ENCODE measurements at places on chromosomes 7 and 10.

DNA sequence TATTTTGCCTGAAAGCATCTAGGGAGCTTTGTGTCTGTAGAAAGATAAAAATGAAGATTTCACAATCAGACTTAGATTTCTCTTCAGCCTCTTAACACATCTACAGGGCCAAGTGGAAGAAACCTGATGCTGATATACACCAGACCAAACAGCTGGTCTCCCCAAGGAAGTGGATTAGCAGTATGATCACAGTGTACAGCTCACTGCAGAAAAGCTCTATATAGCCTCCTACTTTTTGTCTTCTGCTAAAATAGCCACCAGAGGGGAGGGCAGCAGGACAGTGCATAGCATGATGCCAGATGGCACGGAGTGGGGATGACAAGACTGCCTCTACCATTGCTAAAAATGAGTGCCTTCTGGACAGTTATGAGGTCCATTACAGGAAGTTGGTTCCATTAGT lies 16.0 kb downstream of the FAM13C start:
- no peak for DNase-seq

DNA sequence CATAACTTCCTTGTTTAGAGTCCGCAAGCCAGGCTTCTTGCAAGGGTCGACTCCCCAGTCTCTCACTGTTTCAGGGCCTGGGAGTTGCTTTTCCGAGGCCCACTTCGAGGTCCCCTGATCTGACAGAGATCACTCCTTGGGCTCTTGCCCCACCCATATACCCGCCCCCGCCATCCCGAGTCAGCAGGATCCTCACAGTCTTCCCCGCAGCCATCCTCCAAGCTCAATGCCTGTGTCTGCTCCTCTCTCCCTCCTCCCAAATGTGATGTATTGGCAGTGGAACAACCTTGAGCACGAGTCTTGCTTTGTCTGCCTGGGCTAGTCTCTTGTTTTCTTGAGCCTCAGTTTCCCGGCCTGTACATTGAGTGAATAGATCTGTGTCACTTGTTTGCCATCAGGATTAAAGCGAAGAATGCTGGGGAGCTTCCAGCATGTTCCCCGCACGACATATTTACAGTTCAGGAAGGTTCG lies 2.4 kb upstream of the HMX2 start:
- DNase-seq = no peak

DNA sequence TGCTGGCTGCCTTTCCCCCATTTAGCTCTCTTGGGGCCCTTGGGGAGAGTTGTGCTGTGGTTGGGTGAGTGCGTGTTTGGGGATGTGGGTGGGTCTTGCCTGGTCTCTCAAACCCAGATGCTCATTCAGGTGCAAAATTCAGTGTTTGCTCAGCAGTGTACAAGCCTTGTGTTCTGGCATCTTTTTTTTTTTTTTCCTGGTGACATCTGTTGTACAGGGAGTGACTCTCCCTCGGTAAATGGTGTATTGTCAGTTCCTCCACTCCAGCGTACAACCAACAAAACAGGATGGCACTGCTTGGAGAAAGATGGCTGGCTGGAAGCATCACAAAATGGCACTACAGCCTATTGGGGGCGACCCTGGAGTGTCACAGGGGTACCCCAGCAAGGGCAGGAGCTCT lies 75.5 kb downstream of the LRMDA start:
- DNase-seq = no peak

DNA sequence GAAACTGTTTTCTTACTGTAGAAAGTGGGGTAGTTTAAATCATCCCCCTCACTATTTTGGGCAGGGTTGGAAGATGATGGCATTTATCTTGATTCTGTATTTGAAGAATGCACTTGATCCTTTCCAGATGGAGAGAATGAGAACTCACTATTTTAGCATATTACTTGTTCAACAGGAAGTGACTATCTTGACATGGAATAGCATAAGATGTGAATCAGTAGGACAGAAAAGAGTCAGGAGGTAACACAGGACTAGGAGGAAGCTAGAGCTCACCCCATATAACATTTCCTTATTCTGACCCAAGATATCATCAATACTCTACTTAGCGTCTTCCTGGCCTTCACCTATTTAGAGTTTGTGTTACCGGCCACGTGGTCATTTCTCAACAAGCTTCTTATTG lies 400.2 kb downstream of the PHTF2 start:
- no peak for DNase-seq

DNA sequence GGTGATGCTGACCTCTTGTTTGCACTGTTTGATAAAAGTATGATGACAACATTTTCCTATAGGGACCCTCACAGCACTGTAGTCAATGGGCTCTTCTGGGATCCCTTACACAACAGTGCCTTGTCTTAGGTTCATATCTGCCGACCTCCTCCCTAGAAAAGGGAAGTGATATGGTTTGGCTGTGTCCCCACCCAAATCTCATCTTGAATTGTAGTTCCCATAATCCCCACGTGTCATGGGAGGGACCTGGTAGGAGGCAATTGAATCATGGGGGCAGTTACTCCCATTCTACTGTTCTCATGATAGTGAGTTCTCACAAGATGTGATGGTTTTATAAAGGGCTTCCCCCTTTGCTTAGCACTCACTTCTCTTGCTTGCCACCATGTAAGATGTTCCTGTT lies 23.1 kb downstream of the ZC3HAV1 start:
- DNase-seq = peak; percentile 28

- no peak for DNase-seq
Measured at GRCh38 chr7:70285854-70286253, 687.6 kb downstream of the AUTS2 start.

GRCh38 chr7:121107923-121108498 lies 119.5 kb downstream of the CPED1 start:
- DNase-seq = peak; percentile 78

GRCh38 chr7:73822319-73823173 lies 8.2 kb upstream of the CLDN4 start:
- peak; percentile 84 for DNase-seq

DNA sequence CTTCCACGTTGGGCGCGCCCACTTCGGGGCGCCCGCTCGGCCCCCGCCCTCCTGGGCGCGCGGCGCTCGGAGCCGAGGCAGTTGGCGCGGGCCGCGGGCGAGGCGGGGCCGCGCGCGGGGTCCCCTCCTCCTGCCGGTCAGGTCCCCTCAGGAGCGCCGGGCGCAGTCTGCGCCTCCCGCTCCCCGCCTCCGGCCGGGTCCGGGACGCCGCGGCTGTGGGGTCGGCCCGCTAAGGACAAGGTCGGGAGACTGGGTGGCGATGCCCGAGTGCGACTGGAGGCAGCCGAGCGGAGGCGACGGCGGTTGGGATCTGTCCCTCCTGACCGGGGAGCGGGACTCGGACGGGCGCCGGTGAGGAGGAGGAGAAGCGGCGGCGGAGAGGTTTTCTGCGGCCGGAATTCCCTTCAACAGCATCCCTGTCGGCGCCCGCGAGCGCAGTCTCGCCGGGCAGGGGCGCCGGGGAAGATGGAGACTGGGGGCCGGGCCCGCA lies at the start of gene ATRNL1:
ATRNL1 (plus strand) TSS at position 80 of the 490 bp plus-strand sequence; CDS start at position 466, 386 bp downstream.
- DNase-seq = peak; percentile 31

DNA sequence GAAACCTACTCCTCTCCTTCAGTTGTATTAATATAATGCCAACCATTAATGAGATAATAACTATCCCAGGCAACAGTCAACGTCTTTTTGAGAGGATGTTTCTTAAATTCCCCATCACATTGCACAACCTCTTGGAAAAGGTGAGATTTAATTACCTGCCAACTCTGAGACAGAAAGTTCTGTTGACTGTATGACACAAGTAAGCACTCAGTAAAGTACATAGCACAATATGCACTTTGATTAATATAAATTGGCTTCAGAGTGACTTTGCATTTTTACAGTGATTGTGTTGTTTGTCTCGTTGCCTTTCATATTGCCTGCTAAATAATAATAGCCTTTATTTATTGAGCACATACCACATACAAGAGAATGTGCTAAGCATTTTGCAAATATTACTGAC lies 46.7 kb downstream of the CAV1 start:
- DNase-seq = no peak

GRCh38 chr10:98134117-98134430 lies 383 bp upstream of the R3HCC1L start:
- no peak for DNase-seq

DNA sequence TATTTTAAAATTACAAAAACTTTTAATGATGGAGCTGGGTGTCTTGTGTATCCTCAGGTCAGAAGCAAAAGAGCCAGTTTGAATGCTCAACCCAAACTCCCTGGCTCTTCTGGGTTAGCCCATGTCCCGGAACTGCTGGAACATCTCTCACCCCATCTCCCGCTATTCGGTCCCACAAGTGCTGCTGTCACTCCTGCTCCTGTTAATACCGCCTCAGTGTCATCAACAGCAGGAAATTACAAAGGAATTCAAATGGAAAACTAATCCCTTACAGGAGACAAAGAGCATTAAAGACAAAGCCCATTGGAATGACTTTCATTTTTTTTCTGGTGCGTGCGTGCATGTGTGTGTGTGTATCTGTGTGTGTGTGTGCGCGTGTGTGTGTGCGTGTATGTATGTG lies 112.0 kb upstream of the C7orf33 start:
- DNase-seq = no peak

DNA sequence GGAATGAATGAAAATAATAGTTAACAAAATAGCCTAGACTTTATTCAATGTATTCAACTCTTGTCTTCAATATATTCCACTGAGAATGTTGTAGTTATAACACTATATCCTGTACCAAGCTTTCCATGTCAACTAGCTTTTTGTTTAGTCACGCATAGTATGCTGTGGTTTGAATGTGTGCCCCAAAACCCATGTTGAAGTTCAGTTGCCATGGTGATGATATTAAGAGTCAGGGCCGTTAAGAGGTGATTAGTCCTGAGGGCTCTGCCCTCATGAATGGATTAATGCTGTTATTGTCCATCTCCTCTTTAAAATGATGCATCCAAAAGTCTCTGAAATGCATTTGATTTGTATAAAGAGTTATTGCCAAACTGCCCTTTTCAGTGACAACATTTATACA lies 887.6 kb downstream of the NRG3 start:
- no peak for DNase-seq

GRCh38 chr7:139494835-139495579 lies 11.5 kb upstream of the KLRG2 start:
- no peak for DNase-seq

GRCh38 chr10:88541116-88541626 lies 41.9 kb downstream of the RNLS start:
- DNase-seq = no peak

DNA sequence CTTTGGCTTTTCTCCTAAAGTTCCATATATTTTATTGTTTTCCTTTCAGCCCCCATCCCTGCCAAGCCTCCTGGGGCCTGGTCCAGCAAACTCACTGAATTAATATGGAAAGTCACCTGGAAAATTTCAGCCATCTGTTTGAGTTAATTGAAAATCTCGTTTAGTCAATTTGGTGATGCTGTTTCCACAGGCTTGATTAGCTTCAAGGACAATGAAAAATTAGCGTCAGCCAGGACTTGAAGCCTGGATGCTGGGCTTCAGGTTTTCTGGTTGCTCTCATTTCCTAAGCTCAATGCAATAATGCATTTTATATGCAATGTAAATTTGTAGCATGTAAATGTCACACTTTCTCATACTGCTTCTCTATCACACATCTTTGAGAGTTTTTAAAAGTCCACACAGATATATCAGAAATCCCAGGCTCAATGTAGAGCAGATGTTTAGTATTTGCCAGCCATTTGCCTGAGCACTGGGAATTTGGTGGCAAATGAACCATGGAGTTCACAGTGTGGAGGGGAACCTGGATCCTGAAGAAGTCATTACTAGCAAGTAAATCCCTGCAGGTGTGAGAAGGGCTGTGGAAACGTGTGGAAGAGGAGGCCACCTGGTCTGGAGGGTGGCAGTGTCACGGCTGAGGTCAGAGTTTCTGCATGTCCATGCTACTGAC lies 228.5 kb downstream of the PAXIP1 start:
- DNase-seq = no peak

DNA sequence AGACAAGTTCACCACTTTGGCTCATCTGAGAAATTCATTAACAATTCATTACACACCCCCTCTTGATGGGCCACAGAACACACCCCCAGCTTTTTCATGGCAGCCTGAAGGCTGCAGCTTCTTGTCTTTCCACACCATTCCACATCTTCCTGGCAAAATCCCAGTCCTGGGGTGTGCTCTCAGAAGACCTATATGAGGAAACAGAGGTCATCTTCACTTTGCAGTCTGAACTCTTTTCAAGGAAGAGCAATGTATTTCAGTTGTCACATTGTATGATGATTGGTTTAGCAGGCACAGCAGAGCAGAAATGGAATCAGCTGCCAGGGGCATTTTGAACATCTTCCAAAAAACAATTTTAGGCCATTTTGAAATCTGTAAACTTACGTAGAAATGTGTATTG lies 7.8 kb upstream of the LRRC27 start:
- no peak for DNase-seq

- no peak for DNase-seq
Measured at GRCh38 chr10:75073442-75073841, 38.0 kb upstream of the SAMD8 start.

DNA sequence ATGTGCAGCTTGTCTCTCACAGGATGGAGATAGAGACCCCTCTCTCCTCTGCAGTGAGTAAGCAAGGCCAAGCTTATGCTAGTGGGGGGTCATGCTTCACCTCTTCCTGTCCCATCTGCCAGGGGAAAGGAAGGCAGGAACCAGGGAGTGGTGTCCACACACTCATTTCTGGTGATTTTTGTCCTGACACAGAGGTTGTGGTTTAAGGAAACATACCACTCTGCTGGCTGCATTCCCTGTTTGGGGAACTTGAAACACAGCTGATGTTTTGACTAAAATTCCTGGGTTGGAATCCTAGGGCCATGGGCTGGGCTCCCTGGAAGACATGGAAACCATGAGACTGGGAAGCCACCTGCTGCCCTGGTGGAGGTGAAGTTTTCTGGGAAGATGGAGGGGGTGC lies 21.4 kb downstream of the C10orf120 start:
- no peak for DNase-seq

DNA sequence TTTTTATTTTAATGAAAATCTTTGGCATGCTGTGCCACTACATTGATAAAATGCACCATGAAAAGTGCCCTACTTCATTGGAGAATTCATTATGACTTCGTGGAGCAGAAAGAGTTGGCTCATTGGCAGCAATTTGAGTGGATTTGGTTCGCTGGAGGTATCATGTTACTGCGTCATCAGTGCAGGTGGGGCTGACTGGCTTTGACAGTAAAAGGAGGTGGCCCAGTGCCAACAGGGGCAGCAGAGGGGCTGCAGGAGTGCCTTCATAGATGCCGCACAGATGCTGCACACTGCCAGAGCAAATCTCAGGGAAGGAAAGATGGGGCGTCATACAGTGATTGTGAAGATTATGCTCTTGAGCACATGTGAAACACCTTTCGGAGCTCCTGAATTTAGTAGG lies 22.2 kb downstream of the FZD1 start:
- DNase-seq = no peak

DNA sequence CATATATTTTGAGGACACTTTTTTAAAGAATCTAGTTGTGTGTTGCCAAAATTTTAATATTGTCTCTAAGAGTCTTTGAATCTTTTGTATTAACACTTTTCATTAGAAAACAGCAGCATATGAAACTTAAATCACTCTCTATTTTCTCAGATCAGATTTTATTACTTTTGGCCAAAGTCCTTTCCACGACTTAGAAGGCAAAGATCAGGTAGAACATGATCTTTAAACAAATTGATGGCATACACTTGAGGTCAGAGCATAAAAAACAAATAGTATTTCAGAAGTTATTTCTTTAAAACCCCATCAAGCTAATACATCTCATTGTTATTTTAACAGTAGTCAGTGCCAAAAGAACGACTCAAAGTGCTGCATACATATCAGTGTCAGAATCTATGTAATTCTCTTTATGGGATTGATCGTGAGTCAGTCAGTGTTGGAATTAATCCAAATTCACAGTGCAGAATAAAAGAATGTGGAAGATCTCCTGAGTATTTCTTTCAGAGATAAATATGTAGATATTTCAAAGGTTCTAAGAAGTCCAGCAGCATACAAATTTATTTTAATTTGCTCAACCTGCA lies 9.6 kb upstream of the AGMO start:
- DNase-seq = no peak

Measured in erythroblast (primary cell).